COLO829 (cell line): ENCODE measurements at places on chromosomes 4 and X.

DNA sequence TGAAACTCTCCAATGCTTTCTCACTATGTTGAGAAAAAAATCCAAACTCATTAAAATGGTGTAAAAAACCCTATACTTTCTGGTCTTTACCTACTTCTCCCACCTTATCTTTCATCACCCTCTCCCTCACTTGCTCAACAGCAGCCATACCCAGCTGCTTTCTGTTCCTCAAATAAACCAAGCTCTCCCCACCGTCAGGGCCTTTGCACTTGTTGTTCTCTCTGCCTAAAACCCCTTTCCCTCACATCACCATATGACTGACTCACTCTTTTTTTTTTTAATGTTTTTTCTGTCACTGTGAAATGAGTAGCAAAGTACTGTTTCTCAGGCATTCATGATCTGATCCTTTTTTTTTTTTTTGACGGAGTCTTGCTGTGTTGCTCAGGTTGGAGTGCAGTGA, 122.3 kb upstream of the TMEM164 start:
- no peak for DNase-seq

DNA sequence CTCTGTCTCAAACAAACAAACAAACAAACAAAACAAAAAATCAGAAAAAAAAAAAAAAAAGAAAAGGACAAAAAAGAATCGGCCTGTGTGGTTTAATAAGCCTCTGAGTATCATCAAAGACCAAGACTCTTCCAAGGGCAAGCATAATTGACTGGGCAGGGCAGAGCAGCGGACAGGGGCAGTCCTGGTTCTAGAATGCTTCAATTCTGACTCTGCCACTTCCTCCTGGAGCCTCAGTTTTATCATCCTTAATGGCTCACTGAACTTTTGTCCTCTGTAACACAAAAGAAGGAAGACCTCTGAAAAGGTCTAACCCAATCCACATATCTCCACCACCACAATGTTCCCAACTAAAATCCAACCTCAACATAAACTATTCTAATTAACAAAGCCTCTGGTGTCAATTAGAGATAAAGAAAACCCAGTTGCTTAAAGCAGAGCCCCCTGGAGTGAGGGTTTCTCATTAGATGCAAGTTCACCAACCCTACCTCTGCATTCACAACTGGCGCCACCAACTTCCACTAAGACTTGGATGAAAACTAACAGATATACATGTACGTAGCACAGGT, 51.7 kb downstream of the TBC1D9 start:
- no peak for DNase-seq

- DNase-seq: no peak
Observed at GRCh38 chr4:1466034-1466862, 60.0 kb upstream of the NKX1-1 start.

GRCh38 chrX:134558133-134558532, 98.2 kb downstream of the HPRT1 start:
- DNase-seq: no peak

GRCh38 chr4:42412251-42412650, 15.0 kb downstream of the SHISA3 start:
- DNase-seq: peak; percentile 29

DNA sequence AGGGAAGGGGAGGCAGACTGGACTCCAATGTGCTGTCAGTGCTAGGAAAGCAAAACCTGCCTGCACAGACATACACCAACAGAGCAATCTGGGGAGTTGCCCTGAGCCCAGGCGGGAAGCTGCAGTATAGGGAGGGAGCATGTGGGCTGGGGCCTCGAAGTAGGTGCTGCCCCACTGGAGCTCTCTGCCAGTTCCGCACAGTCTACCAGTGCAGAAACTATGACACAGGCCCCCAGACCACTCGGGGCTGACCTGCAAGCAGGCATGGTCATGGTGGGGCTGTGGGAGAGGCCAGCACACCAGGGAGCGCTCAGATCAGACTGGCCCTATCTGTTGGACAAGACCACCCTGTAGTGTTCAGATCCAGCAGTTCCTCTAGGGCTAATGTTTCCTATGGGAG, 344.1 kb upstream of the TRAM1L1 start:
- DNase-seq: no peak

- DNase-seq: no peak
Observed at GRCh38 chrX:36407836-36408235, 488.3 kb downstream of the CFAP47 start.

DNA sequence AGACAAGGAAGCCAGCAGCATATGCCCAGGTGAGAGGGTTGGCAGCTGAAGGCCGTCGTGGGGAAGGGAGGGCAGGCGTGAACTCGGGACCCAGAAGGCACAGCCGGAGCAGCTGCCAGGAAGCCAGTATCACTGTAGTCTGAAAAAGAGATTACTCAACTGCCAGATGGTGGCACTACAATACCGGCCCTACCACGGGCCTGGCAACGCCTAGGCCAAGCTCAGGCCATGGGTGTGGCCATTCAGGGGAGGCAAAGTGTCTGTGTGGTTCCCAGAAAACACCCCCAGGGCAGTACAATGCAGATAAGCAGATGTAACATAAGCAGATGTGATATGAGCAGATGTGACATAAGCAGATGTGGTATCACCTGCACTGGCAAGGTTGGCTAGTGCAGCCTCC, 236.0 kb downstream of the AFAP1 start:
- DNase-seq: no peak

- DNase-seq: no peak
Observed at GRCh38 chrX:129495900-129496299, 27.4 kb downstream of the SMARCA1 start.

DNA sequence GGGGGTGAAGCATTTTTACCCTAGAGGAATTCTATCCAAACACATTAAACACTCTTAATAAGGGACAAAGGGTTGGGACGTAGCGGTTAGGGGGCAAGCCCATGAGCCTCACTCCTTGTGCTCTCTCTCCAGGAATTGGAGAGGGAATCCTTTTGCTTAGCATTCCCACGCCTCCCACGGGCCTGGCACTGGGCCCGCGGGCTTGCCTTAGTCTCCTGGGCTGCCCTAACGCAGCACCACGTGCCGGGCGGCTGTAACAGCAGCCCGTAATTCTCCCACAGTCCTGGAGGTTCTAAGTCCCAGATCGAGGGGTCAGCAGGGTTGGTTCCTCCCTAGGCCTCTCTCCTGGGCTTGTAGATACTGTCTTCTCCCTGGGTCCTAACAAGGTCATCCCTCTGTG, 67.5 kb downstream of the TBL1X start:
- DNase-seq: no peak

DNA sequence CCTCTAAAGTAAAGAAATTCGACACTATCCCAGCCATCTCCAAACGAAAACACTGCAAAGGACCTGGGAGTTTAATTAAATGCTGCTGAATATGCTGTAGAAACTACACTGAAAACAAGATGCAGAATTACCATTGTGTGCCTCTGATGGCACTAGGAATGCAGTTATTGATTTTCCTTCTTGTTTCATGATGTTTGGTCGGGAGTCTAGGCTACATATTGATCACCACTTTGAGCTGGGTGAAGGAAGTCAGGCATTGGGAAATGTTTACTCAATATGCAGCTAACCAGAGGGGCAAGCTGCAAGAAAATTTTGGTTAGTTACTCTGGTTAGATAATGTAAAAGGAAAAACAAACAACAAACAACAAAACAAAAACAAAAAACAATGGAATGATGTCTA, 650.7 kb upstream of the GALNTL6 start:
- no peak for DNase-seq

DNA sequence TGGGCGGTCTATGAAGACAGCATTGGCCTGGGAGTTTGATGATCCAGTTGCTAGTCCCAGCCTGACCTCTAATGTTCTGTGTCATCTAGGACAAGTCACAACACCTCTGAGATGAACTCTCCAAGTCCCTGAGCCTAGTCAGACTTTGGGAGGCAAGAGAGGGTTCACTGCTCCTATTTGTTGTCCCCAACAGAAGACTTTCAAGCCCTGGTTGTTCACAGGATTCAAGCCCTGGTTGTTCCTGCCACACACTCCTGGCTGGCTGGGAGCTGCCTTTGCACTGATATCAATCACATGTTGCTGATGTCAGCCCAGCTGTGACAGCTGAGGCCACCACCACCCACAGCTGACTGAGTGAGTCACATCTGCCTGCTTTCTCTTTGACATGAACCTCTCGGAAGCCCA, 253.2 kb upstream of the RASGEF1B start:
- DNase-seq: no peak

- DNase-seq: no peak
Observed at GRCh38 chr4:45131020-45131419, 404.7 kb upstream of the GNPDA2 start.

DNA sequence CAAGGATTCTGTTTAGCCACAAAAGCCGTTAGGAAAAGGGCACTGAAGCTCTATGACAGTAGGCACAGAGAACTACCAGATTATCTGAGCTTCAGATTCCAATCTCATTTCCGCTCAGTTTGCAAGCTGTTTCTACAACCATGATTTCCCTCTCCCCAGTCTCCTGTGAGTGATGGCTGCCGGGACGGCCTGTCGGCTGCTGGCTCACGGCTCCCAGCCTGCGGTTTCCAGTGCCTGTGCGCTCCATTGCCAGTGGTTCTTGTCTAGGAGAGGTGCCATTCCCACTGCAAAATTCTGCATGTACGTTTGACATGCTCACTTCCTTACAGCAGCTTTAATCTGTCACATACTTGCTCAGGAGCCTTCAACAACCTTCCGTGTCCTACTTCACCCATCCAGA, 429.1 kb upstream of the FRG1 start:
- no peak for DNase-seq

GRCh38 chrX:131306601-131307000, 17.5 kb upstream of the IGSF1 start:
- DNase-seq: no peak

- DNase-seq: no peak
Observed at GRCh38 chr4:145176641-145177432, 3.6 kb downstream of the OTUD4 start.

- no peak for DNase-seq
Observed at GRCh38 chr4:133143775-133144430, 5.2 kb upstream of the PCDH10 start.

DNA sequence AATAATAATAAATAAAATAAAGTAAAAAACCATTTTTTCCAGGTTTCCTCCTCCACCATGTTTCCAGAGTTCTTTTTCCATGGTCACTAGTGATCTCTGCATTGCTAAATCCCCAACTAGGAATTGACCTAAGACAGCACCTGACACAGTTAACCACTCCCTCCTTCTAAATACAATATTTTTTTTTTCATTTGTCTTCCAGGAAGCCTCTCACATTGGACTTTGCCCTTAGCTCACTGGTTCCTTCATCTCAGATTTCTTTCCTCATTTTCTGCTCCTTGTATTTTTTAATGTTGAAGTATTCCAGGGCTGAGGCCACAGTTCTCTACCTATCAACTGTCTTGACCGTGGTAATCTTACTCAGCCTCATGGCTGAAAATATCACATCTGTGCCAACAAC, 187.3 kb upstream of the FAM241A start:
- no peak for DNase-seq

- peak; percentile 34 for DNase-seq
Observed at GRCh38 chr4:20773144-20773997, 73.1 kb downstream of the PACRGL start.

- no peak for DNase-seq
Observed at GRCh38 chr4:48591372-48591771, 101.3 kb downstream of the ZAR1 start.

DNA sequence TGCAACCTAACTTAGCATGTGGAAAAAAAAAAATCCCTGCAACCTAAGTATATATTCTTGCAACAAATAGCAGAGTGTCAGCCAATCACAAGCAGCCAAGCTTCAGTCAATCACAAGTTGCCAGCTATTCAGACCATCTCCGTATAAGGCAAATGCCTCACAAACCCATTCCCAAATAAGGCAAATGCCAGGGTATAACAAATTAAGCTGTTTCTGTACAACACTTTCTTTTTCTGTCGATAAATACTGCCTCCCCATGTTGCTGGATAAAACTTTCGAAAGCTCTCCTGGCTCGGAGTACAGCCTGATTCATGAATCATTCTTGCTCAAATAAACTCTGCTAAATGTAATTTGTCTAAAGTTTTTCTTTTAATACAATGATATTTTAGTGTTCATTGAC, 460.7 kb upstream of the SMIM31 start:
- no peak for DNase-seq

DNA sequence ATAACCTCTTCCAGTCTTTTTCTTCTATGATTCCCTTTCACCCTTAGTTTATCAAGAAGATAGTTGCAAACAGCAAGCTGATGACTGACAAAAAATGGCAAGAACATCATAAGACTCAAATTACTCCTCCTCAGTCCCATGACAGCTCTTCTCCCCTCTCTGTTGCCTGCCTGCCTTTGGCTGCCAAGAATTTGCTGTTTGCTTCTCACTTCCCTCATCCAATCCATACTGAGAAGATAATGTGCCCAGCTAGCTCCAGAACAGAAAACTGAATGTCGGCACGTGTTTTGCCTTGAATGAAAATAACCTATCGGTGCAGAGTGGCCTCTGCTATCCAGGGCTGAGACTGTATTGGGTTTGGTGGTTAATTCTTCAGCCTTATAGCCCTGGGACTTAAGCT, 192.1 kb downstream of the PPARGC1A start:
- no peak for DNase-seq

DNA sequence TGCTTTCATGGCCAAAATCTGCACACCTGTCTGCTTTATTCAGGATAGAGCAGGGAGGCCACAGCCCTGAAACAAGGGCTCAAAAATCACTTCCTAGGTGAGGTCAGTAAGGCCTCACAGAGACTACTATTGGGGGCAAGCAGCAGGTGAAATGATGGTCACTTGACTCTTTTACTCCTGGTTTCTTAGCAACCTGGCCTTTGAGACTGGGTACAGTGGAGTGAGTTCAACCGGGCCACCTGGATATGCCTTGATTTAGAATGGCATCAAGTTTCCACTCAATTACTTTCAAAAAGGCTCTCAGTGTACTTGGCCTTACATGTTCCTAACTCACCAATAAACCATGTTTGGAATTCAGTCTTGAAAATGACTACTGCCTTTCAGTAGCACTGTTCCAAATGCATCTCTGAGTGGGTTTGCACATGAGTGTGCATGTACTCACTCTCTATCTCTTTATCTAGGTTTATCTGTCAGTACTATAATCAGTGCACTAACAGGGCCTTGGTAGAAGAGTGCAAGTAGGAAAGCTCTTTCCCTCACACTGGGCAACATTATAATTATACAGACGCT, 388.2 kb downstream of the OPHN1 start:
- DNase-seq: no peak

DNA sequence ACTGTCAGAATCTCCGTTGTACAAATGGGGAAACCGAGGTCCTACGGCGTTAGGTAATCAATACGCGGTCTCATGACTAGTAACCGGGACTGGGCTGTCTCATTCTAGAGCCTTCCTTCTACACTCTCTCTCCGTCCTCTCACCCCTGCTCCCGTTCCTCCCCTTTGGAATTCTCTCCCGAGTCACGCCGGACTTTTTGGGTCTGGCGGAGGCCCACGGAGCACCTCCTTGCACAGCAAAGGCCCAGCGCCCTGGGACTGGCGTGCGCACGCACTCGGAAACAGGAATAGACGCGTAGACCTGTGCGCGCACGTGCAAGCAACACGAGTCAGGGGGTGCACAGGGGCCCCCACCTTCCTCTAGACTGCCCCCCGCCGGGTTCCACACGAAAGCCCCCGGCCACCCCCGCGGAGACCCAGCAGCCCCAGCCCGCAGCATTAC, 361 bp downstream of the QDPR start:
- no peak for DNase-seq

GRCh38 chrX:101530944-101531343, 19.4 kb upstream of the ARMCX1 start:
- DNase-seq: no peak

GRCh38 chrX:38902972-38903492, 101.8 kb downstream of the MID1IP1 start:
- DNase-seq: no peak
